ENCODE measurements at places on chromosomes 4 and X. TPM values are rescaled to one million over a fixed set of nuclear protein-coding genes. Genes with fewer than 3 reads are reported as not detected.

The SOX3 gene
- total RNA-seq = not detected

The NWD2 gene
- total RNA-seq = not detected

The CLGN gene
- total RNA-seq = 2.7 TPM

- DNase-seq = no peak
These were observed 762.4 kb downstream of the DMD start for GRCh38 chrX:32448945-32449344.

DNA sequence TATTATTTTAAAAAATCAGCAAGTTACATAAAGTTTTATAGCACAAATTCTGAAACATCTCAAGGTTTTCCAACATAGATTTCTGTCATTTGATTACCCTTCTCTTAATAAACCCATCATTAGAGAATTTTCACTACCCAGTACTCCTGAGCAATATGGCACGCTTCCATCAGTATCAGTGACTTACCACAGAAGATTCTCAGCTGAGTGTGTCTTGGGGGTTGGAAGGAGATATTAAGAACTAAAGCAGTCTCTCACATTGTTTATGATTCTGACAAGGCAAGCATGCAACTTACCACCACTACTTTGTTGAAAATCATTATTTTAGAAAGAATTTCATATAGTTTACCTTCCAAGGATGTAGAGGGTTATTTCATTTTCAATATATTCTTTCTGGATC lies 67.7 kb downstream of the INPP4B start:
- no peak for DNase-seq

DNA sequence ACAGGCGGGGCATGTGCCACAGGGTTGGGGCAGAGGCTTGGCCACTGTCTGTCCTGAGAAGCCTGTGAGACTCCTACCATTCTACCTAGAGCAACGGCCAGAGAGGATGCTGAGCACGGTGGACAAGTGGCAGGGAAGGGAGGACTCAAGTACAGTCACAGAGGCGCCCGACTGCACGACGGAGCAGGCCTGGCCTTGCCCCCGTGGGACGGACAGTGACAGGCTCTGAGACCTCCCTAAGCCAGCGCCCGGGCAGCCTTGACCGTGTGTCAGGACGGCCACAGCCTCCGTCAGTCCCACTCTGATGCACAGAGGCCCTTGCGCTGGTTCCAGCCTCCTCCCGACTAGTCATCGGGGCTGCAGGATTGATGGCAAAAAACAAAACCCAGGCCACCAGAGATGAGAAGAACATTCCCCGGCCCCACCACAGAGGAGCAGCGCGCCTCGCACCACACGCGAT lies 36.7 kb upstream of the MXD4 start:
- no peak for DNase-seq

GRCh38 chr4:35970366-35970960 lies 273.9 kb downstream of the ARAP2 start:
- no peak for DNase-seq

GRCh38 chr4:126065016-126065415 lies 750.3 kb downstream of the FAT4 start:
- no peak for DNase-seq

DNA sequence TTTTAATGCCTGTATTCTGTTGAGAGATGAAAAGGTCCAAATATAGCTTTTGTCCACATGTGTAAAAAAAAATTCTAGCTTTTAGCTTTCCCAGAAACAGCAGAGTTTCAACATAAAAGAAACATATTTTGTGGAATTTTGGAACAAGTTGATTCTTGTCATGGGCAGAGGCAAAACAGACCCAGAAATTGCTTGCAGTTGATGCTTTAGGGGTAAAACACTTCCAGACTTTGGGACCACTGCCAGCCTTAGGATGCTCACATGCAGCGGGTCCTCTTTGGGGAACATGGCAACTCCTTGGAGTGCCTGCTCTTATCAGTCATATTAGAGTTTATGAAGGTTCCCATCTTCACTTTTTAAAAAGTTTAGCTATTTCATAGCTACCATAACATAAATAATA lies 30.4 kb downstream of the DCLK2 start:
- no peak for DNase-seq

- no peak for DNase-seq
These were observed 41.6 kb upstream of the EDA2R start for GRCh38 chrX:66680451-66680850.

DNA sequence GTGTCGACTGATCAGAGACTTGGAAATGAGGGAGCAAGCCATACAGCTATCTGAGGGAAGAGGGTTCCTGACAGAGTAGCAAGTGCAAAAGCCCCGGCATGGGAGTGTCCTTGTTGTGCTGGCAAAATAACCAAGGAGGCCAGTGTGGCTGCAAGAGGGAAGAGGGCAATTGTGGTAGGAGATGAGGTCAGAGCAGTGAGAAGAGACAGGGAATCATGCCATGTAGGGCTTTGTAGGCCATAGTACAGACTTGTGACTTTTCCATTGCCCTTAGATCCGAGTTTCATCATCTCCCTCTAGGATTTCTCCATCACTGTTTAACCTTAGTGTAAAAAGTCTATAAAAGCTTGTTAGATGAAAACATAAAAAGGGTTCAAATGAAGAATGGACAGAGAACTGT lies 76.2 kb downstream of the DOCK11 start:
- no peak for DNase-seq

DNA sequence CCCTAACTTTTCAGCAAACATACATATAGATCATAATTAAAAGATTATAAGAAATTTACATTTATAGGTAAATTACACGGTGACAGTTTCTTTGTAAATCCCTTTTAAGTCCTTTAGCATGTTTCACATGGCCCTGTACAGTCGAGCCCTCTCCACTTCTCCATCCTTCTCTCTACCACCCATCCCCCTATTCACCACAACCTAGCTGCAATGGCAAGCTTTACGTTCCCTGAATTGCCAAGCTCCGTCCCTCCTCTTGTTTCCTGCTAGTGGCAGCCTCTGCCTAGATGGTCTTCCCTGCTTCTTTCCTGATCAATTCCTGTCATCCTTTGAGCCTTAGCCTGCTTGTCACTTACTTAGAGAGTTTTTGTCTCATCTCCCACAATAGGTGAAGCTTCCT lies 116.2 kb downstream of the TMA16 start:
- DNase-seq = no peak

DNA sequence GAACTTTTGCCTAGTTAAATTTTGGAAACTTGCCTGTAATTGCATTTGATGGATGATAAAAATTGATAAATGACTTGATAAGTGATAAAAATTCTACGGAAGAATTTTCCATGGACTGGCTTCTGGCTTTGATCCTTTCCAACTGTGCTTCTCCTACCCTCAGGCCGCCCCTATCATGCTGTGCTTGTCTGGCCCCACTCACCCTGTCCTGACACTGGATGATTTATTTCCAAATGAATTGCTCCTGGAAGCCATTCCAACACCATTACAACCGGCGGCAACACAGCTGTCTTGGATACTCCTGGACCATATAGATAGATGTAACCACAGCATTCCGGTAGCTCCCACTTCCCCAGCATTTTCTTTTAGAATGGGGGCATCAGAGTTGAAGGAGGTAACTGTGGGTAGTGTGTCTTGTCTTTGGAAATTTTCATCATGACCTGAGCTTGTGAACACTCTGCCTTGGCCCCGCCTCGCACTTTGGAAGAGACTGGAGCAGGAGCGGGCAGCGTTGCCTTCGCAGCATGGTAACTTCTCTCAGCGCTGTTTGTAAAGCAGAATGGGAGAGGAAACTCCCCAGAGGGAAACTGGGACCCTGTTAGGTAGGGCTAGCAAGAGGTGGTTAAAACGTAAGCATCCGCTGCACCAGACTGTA lies 77.4 kb downstream of the TBL1X start:
- DNase-seq = no peak

GRCh38 chr4:7673121-7673520 lies 238.4 kb upstream of the PSAPL1 start:
- no peak for DNase-seq

Measured in K562 (cell line).